ENCODE measurements at places on chromosomes 11 and 22. TPM values are rescaled to one million over a fixed set of nuclear protein-coding genes. Genes with fewer than 3 reads are reported as not detected.

DNA sequence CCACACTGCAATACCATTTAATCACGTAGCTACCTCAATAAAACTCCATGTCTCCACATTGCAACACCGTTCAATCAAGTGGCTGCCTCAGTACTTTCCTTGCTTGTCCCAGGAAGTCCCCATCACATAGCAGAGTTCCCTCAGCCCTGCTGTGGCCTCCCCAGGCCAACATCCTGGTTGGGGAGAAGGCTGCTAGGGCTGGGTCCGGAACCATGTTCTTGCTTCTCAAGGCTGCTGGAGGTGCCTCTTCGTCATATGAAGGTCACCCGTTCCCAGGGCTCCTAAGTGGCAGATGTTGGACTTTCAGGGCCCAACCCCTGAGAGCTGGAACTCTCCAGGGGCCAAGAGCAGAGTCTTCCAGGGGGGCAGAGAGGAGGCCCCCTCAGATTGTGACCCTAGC is 3.3 kb downstream of the ART5 start:
- no peak for DNase-seq

DNA sequence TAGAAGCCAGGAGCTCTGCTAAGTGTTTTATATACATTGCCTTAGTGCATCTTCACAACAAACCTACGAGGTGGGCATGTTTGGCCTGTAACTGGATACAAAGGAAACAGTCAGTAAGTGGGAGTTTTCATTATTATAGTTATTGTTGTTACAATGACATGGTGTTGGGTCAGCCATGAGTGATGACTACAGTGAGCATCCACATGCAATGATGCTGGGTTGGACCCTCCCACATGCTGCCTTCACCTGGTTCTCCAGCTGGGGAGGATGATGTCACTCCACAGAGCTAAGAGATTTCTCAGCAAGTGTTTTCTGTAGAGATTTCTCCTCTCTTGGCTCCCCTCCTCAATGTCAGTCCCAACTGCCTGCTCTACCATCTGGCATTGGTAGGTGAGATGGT is 59.3 kb downstream of the EHF start:
- no peak for DNase-seq

OR52A1 gene
- total RNA-seq, result 8.2 TPM

GRCh38 chr11:112723676-112724495 is 237.3 kb upstream of the NCAM1 start:
- no peak for DNase-seq

- no peak for DNase-seq
Observed at GRCh38 chr11:40037005-40037404, 1422.4 kb downstream of the LRRC4C start.

Data from H7 (cell line).